Activated CD4-positive, alpha-beta T cell treated with anti-CD3 and anti-CD28 coated beads for 4 hours (primary cell): ENCODE measurements at places on chromosomes 2 and 18.

- no peak for DNase-seq
Observed at GRCh38 chr2:169254774-169255173, 107.6 kb downstream of the LRP2 start.

DNA sequence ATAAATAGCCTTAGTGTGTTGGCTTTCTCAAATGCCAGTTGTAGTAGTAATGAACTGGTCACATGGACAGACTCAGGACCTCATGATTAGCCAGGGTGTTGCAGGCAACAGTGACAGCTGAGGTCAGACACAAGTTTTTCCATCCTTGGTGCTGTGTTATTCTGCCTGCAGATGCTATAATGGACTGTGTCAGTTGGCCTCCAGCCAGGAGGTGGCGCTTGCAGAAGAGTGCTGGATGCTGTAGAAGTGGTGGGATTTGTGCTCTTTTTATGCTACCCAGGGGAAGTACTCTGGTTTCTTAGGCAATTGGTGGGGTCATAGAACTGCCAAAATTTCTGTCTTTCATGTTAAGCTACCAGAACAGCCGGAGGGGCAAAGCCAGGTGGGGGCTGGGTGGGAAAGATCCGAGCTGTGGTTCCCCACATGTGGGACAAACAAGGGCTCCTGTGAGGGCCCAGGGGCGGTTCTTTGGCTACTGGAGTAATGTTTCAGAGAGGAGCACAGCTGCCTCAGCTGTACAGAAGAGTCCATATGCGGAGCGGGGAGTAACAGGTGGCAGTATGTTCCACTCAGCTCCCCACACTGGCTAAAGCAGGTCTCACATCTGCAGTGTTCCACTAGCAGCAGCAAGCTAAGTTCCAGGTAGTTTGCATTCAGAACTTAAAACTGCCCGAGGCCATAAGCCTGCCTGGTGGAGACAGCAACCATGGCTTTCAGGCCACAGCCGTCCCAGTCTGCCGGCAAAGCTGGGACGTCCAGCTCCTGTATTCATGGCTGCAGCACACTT, 104.4 kb downstream of the GULP1 start:
- no peak for DNase-seq

DNA sequence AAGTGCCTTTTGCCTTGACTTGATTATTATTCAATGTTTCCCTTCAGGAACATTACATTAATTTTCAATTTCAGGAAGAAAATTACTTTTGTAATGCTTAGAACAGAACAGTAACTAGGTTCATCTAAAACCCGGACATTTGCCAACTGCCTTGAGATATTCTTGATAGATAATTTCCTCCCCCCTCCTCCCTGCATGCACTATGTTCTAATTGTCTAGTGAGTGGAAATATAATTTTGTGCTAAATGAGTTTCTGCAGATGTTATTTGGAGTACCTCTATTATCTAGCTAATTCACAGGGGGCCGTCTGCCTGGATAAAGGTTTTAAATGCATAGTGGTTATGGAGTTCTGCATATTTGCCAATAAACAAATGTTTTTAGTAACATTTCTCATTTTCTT, 200.3 kb upstream of the SLC39A10 start:
- DNase-seq = no peak

DNA sequence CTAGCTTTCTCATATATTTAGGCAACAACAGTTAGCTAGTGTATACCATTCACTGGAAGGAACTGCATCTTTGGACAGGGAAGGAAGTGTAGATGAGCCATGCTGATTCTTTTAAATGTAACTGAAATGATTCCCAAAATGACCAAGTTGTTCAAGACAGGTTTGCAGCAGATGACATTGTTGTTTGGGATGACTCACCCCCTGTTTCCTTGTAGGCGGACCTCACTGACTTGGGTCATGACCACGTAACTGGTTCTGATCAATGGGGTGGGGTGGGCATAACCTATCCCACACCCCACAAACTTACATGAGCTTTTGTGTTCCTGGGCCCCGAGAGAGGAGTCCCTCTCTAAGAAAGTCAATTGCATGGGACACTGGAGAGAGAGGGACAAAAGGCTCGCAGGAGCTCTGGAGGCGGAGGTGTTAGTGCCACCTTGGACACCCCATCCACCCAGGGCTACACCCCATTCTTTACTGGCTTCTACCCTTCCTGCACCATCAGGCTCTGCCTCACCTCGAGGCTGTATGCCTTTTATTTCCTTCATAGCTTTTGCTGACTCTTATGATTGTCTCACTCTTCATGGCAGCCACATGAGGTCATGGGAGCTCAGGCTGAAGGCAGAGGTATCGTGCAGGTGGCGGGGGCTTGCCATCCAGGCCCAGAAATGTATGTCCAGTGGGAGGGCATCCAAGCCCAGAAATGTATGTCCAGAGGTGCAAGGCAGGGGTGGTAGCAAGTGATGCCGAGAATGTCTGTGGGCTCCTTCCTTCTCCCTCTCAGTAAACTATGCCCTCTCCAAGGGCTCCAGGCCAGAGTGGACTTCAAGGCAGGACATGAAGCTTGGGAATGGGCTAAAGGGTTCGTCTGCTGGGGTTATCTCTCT, 108.0 kb downstream of the TWIST2 start:
- no peak for DNase-seq

- no peak for DNase-seq
Observed at GRCh38 chr18:52567360-52567759, 227.4 kb downstream of the DCC start.
